ENCODE measurements at places on chromosomes 16 and 17.

- DNase-seq = peak; percentile 72
Observed at GRCh38 chr17:2393174-2393953, 7.5 kb downstream of the MNT start.

GRCh38 chr17:50898369-50899004, 32.3 kb upstream of the TOB1 start:
- DNase-seq = no peak

DNA sequence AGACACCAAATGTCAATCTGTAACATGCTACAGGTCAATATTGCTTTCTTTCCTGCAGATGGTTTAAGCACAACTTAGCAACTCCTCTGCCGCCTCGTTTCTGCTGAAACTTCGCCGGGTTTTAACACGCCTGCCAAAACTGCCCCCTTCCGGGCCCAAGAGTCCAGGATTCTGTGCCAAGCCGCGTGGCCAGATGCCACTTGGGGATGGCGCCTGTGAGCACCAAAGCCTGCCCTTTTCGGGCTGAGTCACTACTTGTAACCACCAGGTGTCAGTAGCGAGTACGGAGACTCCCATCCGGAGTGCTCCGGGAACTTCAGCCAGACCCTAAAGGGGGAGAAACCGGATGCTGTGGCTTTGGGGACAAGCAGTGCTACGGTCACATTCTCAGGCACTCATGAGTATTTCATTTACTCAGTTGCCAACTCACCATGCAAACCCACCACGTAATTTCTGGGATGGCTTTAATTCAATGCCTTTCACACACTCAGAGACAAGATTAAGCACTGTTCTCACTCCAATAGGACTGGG, 7.8 kb downstream of the PMP22 start:
- peak; percentile 11 for DNase-seq

DNA sequence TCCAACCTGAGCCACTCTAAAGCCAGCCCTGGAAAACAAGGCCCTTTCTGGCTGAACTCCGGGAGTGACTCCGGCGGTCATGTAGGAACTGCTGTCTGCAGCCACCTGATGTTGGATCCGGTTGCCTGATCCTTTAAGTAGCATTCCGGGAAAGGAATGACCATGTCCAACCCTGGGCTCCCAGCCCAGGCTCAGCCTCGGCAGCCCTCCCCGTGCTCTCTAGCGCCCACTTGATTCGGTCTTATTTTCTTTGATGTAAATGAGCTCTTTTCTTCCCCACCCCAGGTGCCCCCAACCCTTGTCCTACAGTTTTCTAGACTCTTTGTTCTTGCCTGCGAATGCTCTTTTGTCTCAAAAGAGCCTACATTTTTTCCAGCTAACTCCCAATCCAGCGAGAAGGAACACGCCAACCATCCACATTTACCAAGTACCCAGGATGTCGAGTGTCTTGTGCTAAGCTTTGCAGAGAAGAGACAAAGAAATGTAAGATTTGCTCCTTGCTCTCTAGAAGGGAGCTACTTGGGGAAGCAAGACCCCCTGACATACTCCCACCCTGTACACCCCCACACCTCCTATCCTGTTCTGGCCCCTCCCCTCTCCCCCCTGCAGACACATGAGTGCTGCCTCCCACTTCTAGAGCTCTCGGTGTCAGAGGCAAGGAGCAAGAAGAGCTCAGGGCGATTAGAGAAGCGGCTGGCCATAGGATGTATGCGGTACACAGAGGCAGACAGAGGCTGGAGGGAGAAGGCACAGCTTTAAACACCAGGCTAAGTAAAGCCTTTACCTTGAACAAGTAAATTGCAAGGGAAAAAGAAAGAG, 53.8 kb downstream of the COG7 start:
- DNase-seq = no peak

- peak; percentile 28 for DNase-seq
Observed at GRCh38 chr17:79707931-79708891, 22.5 kb upstream of the ENPP7 start.

DNA sequence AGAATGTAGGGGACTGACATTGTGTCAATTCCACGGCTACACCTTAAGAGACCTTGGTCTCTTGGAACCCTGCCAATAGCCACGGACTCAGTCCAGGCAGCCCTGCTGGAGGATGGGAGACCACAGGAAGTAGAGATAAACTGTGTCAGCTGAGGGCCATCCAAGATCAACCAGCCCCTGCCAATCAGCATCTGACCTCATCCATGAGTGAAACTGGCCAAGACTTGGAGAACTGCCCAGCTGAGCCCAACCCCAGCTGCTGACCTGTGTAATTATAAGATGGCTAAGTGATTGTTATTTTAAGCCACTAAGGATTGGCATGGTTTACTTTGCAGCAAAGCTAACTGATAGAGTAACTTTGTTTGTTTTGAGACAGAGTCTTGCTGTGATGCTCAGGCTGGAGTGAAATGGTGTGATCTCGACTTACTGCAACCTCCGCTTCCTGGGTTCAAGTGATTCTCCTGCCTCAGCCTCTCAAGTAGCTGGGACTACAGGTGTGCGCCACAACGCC, 13.3 kb upstream of the YWHAE start:
- DNase-seq = no peak

GRCh38 chr16:9874219-9874618, 308.0 kb downstream of the GRIN2A start:
- DNase-seq = no peak

DNA sequence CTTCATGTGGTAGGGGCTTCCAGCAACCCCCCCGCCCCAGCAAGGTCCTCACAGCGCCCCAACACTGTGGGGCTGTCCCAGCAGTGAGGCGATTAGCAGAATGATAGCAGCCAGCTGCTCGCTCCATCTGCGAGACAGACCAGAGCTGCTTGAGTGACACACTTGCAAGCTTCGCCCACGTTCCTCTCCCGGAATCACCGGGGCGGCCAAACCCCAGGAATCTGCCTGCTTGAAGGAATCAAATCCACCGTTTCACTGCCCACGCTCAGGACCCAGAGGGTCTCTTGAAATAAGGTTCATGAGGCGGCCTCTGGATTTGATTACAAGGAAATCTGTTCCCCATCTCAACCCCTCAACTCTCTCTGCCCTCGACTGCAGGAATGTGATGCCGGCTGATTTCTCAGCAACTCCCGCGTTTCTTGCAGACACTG, 356.0 kb downstream of the C16orf95 start:
- DNase-seq = no peak

GRCh38 chr16:17313085-17313611, 157.6 kb downstream of the XYLT1 start:
- DNase-seq = no peak

DNA sequence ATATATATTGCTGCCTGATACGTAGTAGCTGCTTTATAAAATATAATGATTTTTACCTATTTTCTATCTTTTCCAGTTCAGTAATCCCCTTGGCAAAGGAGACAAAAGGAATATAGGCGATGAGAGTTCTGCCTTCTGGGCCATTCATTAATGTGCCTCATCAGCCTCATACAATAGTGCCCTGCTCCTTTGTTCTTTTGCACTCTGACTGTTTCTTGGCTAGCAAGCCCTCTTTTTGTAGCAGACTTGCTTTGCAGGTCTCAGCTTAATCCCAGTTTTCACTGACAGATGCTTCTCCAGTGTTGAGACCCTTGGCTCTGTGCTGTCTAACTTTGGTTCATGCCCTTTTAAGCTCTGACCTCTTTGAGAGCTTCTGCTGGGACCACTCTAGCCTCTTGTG, 10.4 kb downstream of the HSD17B2 start:
- DNase-seq = no peak

GRCh38 chr16:87744750-87745514, 20.9 kb downstream of the KLHDC4 start:
- no peak for DNase-seq

- DNase-seq = peak; percentile 10
Observed at GRCh38 chr16:78503602-78504001, 404.1 kb downstream of the WWOX start.

DNA sequence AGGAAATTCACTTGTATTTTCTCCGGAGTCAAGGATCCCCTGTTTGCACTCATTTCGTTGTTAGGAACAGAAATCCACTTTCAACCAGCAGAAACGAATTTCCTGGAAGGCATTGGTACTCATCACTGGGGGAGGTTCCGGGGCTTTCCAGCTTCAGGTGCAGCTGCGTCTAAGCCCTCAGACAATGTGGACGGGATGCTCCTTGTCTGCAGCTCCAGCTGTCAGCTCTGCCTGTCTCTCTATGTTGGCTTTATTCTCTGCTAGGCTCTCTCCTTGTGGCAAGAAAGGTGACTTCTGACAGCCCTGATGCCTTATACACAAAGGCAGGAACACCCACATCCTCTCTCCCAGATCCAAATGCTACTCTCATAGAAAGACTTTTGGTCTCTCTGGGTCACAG, 183.9 kb upstream of the HSBP1 start:
- DNase-seq = no peak

GRCh38 chr17:31698751-31699150, 160.3 kb downstream of the COPRS start:
- DNase-seq = no peak

DNA sequence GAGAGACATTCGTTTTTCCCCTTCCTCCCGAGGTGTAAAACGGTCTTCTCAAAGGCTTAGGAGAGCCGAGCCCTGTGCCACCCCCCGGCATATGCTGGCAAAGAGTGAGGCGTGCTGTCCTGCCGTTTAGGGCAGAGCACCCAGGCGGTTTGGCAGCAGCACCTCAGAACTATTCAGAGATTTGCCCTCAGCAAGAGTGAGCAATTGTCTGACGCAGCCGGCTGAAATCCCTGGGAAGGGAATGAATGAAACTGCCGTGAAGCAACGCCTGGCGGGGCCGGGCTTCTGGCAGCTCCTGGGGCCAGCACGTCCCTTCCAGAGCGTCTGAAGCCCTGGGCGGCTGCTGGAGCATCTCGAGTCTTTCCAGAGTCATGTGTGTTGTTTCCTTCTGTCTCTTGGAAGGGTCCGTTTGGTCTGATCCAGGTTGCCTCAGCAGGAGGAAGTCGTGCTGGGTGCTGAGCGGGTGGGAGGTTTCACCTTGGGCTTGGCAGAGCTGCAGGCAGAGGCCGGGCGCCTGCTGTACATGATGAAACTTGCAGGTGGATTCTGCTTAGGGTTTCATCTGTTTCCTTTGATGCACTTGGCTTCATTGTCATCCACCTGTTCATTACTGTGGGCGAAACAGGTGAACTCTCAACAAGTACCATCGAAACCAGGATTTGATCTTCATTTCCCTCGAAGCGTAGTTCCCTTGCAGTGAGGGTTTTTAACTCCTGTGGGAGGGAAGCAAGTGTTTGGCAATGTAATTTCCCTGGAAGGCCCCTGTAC, 35.4 kb downstream of the TBCD start:
- no peak for DNase-seq

- DNase-seq = no peak
Observed at GRCh38 chr16:85838381-85838780, 38.9 kb downstream of the COX4I1 start.

- DNase-seq = no peak
Observed at GRCh38 chr17:10797476-10798328, 6.2 kb downstream of the TMEM238L start.

- DNase-seq = no peak
Observed at GRCh38 chr17:46191322-46192188, 1.7 kb downstream of the KANSL1 start.

DNA sequence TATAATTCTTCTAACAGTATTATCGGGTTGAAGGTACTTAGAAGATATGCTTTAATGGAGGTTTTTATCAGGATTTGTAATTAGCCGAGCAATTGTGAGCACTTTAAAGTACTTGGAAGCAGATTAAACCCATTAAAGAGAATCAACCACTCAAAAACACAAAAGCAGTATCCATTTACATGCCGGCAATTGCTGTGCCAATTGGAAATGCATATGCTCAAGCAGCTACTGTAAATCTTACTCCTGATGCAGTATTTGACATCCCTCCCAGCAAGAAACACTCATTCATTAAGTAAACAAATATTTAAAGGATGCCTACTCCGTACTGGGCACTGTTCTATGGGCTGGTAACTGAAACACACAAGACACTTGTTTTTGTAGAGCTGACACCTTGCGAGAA, 11.4 kb upstream of the CCL1 start:
- no peak for DNase-seq

- DNase-seq = no peak
Observed at GRCh38 chr17:34974179-34974578, 6.1 kb upstream of the LIG3 start.

DNA sequence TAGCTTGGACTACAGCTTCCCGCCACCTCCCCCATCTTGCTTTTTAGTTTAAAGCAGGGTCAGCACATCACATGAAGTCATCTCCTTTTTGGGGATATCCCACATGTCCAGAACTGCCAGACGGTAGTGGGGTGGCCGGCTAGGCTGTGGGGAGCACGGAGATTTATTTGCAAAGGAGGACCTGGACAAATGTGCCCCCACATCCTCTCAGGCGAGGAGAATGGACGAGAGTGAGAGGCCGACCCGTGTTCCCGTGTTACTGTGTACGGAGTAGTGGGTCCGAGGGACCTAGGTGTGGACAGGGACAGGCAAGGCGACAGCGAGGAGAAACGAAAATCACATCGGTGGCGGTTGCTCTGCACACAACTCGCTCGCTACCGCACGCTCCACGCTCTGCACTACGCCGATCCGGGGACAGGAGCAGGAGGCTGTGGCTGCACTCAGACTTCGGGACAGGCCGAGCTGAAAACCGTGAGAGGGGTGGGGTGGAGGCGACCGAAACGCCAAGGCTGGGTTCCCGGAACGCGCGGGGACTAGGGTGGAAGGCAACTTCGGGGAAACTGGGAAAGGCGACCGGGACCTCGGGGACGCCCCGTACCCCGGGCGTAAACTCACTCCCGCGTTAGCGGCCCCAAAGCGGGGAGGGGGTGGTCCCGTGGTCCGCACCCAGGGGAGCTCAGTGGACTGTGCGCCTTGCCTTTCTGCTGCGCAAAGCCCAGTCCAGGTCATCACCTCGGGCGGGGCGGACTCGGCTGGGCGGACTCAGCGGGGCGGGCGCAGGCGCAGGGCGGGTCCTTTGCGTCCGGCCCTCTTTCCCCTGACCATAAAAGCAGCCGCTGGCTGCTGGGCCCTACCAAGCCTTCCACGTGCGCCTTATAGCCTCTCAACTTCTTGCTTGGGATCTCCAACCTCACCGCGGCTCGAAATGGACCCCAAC, at the start of gene MT1A:
MT1A (plus strand) TSS at position 853 of the 937 bp plus-strand sequence; CDS start at position 926, 73 bp downstream.
- no peak for DNase-seq

GRCh38 chr16:11499295-11500089, 87.2 kb downstream of the LITAF start:
- DNase-seq = no peak

DNA sequence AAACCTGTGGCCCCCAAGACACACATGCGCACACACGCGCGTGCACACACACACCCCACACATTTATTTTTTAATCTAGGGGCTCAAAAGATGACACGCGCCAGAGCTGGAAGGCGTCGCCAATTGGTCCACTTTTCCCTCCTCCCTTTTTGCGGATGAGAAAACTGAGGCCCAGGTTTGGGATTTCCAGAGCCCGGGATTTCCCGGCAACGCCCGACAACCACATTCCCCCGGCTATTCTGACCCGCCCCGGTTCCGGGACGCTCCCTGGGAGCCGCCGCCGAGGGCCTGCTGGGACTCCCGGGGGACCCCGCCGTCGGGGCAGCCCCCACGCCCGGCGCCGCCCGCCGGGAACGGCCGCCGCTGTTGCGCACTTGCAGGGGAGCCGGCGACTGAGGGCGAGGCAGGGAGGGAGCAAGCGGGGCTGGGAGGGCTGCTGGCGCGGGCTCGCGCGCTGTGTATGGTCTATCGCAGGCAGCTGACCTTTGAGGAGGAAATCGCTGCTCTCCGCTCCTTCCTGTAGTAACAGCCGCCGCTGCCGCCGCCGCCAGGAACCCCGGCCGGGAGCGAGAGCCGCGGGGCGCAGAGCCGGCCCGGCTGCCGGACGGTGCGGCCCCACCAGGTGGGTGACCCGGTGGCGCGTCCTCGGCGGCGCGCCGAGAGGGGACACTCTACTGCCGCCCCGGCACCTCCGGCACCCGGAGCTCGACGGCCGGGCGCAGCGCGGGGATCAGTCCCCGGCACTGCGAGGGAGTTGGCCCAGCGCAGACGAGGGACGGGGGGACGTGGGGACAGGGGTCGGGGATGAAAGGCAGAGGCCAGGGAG, at the start of gene STAT5A:
STAT5A (plus strand) TSS at position 522 of the 826 bp plus-strand sequence. CDS start 914 bp downstream, outside the sequence.
- DNase-seq = no peak
